ENCODE measurements at places on chromosomes 12 and 14.

DNA sequence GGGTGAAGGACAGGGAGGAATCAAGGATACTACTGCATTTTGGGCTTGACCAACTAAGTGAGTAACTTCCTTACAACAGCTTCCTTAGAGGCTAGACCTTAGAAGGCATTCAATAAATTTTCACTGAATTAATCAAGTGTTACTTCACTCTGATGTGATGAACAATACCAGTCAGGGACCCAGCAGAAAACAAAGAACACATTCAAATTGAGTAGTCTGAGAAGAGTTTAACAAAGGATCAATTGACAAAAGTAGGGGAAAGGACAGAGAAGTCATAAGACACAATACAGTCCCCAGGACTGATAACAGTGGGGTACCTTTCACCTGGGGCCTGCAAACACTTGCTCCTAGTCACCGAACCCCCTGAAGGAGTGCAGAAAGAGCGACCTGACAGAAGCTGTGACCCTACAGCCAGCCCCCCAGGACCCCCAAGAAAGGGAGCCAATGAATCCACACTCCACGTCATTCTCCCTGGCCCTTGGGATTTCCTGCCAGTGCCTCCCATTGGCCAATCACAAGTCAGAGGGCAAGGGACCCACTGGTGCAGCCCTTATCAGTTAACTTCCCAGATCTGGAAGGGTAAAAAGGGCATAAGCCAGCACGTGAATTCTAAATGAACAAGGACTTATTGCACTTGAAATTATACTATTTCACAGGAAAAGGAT lies 6.9 kb downstream of the ANAPC5 start:
- no peak for DNase-seq

- no peak for DNase-seq
These were observed 886.2 kb upstream of the MGAT4C start for GRCh38 chr12:87142342-87142741.

DNA sequence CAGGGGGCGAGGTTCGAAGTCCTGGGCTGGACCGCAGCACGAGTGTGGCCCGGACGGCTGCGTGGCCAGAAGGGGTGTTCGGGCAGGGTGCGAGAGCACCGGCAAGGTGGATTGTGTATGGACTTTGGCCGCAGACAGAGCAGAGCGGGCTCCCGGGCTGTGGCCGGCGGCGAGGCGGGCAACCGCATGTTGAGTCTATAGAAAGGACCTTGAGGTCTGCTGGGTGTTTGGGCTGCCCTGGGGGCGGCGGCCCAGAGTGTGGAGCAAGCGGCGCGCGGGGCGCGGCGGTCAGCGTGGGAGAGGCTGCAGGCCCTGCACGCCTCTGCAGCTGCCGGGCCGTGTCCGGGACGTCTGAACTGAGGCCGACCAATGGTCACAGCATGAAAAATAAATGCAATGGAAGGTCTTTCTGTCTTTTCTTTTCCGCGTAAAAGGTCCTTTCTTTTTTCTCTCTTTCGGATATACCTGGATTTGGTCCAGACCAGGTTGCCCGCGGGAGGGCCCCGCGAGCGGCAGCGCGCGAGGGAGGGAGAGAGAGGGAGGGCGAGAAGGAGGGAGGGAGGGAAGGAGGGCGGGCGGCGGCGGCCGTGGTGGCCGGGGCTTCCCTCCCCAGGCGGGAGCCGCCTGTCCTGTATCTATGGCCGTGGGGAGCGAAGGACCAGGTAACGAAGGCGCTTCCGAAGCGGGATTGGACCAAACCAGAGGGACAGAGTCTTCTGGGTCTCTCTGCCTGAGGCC lies 5.5 kb upstream of the HOXC9 start:
- DNase-seq = no peak

DNA sequence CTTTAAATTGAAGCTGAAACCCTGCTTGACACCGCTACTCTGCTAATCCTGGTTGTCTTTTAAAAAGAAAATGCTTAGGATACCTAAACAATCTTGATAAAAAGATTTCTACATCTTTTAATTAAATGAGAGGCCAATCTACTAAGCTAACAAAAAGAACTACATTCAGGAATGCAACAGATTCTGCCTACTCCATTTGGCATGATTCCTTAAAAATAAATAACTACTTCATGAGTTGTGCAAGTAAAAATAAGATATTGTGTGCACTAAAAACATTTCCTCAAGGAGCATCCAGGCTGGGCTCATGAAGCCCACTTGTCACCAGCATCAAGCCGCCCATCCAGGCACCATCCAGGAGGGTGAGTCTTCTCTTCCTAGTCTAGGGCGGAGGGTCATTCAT lies 197.5 kb downstream of the PAX9 start:
- no peak for DNase-seq

DNA sequence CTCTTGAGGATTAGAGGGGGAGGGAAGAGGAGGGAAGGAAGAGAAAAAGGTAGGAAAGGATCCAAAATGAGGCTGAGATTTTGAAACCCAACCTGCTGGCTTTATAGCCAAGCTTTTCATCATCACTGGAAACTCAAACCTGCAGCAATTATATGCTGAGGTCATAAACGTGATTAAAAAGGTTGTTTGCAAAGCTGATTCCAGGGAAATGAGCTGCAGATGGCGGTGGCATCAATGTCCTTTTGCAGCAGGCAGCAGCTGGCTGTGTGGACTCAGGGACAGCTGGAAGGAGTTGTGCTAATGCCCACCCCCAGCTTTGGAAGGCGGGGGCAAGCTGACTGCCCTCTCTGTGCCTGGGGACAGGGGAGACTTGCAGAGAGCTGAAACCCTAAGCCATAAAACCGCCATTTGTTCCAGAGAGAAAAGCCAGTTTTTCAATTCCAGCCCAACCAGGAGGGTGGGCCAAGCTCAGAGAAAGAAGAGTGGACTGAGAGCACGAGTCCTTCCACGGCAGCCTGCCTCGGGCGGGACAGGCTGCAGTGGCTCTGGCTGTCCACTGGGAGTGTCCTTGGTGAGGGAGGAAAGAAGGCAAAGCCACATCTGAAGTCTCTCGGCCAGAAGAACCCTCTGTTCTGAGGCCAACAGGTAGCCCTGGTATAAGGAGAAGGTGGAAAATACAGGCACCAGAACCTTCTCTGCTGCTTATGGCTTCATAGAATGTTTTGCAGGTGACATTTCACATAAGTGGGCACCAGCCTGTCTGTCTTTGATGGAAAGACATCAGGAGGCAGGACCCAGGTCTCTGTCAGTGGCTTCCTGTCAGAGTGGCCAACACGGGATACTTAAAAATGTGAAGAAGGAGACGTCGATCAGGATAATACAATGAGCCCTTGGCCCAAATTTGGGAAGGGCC lies 90.7 kb downstream of the SINHCAF start:
- DNase-seq = no peak

- no peak for DNase-seq
These were observed 105.2 kb downstream of the ZFC3H1 start for GRCh38 chr12:71558445-71558844.

DNA sequence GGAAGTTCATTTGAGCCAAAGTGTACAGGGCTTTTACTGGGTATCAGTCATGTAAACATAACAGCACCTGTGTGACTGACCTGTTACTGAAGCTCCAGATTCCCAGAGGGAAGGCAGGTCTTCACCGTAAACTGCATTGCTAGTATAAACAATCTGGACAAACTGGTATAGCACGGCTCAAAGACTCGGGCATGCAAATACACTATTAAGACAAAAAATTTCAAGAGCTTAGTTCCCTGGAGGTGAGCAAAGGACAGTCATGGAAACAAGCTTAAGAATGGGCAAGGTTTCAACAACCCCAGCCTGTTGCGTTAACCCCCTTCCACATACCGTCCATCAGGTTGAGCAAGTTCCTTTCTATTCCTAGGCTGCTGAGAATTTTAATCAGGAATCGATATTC lies 9.4 kb downstream of the PARP11 start:
- no peak for DNase-seq

DNA sequence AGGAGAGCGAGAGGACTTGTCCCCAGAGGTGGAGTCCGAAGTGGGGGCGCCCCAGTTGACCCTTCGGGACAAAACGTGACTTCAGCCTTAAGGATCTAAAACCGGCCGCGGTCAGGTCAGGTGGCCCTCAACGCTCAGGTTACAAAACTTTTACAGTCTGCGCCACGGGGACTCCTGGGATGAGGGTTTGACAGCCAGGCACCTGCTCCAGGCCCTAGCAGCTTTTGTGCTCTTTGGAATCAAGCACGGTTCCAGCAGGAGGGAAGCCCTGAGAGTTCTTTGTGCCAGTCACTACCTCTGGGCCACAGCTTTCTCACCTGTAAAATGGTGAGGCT lies 337 bp downstream of the ZC2HC1C start:
- no peak for DNase-seq

Measured in retinal pigment epithelial cell (primary cell).